ENCODE measurements at places on chromosomes 16 and 17. TPM values are rescaled to one million over a fixed set of nuclear protein-coding genes. Genes with fewer than 3 reads are reported as not detected.

The PDPK1 gene
- 20.5 TPM for total RNA-seq

DNA sequence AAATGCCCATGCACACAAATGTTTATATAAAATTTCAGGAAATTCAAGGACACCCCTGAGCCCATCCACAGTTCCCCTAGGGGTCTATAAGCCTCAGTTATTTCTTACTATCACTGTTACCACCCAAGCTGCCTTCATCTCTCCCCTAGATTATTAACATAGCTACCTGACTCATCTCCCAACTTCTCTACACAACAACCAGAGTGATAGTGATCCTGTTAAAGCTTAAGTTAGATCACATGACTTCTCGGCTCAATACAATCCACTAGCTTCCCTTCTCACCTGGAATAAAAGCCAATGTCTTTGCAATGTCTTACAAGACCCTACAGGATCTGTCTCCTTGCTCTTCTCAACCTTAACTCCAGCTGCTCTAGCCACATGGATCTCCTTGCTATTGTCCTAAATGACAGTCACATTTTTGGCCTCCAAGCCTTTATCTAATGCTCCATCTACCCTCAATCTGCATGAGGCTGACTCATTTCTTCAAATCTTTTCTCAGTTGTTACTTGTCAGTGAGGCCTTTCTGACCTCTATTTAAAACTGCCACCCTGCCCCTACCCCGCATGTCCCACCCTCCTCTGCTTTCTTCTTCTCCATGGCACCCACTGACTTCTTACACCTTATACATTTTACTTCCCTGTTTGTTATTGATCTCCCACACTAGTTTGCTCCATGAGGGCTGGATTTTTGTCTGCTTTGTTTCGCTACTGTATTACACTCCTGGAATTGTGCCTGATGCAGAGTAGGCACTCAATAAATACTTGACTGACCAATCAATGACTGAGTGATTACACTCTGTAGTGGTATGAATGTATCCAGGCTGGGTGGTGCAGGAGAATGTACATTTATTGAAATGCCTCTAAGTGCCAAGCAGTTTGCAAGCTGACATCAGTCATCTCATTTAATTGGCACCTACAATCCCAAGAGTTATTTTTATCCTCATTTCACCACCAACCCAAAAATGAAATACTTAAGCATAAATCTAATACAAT is 5.2 kb upstream of the LIG3 start:
- H3K36me3 ChIP-seq = no peaks in the 10 kb centered on the region
- H3K4me3 ChIP-seq = no peak overlapping the region
- H3K4me1 ChIP-seq = peaks cover 8% of the 10 kb centered on the region
- DNase-seq = no peak

DNA sequence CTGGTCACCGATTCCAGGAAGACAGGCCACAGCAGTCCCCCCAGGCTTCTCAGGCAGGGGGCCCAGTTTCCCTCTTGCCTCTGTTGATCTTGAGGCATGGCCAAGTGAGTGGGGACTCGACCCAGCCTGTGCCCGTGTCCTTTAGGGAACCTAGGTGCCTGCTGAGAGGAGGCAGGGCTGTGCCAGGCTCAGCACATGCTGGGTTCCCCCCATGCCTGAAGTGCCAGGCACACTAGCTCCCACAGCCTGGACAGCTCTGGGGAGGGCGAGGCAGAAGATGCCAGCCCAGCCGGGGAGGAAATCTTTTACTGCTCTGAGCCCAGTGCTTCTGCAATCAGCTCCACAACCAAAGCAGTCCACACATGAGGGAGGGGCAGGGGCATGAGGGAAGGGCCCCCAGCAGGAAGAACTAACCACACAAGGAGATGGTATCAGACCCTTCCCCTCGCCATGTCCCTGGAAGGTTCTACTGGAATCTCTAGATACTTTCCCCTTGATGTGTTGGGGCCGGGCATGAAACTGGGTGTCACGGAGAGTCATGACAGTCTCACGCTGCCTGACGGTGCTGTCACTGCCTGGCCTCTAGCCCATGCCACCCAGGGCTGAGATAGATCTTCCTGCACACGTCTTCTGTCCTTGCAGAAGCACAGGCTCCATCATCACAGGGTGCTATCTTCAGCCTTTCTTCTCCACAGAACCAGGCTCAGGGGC is 25.5 kb downstream of the MYO18A start:
- no peak for DNase-seq
- no peaks in the 10 kb centered on the region for H3K27me3 ChIP-seq
- H3K27ac ChIP-seq = peak overlapping the region; percentile 69
- H3K4me1 ChIP-seq = peaks cover 80% of the 10 kb centered on the region

- no peaks in the 10 kb centered on the region for H3K36me3 ChIP-seq
- H3K27me3 ChIP-seq = no peaks in the 10 kb centered on the region
- H3K4me1 ChIP-seq = peaks cover 17% of the 10 kb centered on the region
- no peak overlapping the region for H3K27ac ChIP-seq
- DNase-seq = no peak
Measured at GRCh38 chr17:40251576-40251975, 32.5 kb downstream of the WIPF2 start.

The OR1E2 gene
- total RNA-seq = not detected

Measured in body of pancreas (tissue), 4 donors.